ENCODE measurements at places on chromosomes 2 and 18.

DNA sequence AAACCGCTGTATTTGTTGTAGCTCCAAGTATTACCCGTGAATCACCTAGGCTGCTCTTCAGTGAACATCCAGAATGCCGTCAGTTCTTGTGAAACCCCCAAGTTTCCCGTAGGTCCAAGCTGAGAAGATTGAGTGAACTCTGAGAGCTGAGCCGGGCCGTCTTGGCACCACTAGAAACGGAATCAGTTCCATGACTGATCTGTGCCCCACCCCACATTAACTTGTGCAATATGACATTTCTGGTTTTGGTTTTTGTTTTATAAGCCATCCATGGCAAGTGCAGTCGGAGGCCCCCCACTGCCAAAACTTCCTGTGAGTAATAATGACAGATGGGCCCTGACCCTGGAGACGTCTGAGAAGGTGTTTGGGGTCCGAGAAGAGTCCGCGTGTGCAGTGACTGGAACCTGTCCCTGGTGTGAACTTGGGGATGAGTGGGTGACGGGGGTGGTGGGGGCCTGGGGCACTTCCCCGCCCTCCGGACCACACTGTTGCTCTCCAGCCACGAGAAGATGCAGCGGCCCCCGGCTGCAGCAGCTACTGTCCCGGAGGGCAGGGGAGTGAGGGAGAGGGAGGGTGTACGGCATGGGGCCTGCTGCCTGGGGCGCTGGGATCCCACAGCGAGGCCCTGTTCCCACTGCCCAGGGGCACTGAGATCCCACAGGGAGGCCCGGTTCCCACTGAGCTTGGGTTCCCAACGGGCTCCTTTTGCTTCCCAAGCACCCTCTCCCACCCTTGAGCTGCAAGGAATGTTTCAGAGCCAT is 26.5 kb downstream of the NFATC1 start:
- DNase-seq: no peak

- no peak for DNase-seq
These were observed 93.5 kb downstream of the LPIN1 start for GRCh38 chr2:11839916-11840315.

DNA sequence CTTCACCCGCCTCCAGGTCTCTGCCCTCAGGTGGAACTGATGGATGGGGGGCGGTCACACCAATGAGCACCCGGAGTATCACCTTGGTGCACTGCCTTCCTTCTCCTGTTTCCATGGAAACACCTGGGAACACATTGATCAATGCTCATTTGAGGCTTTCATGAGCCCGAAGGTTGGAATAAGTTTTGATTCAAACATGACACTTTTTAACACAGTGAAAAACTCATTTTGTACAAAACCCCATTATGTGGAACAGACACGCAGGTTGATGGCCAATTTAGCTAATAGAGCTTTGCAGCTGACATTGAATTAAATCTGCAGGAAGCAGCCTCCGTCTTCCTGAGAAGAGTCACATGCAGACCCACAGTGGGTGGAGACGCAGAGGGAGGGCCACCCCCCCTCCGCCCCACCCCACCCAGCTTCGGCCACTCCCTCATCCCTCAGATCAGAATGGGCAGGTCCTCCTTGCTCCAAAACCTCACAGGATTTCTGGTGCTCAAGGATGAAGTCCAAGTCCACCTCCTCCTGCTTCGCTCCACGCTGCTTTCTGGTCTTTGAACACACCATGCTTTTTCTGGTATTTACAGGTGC is 96.0 kb upstream of the MYCN start:
- no peak for DNase-seq

GRCh38 chr2:102852867-102853266 is 91.0 kb downstream of the TMEM182 start:
- DNase-seq: no peak

GRCh38 chr2:240506406-240507059 is 51.3 kb downstream of the ANKMY1 start:
- no peak for DNase-seq

GRCh38 chr2:112482309-112483041 is 519 bp downstream of the TTL start:
- peak; percentile 50 for DNase-seq

- no peak for DNase-seq
These were observed 893 bp downstream of the CAVIN2 start for GRCh38 chr2:191845876-191846514.

GRCh38 chr2:118845522-118846441 is 1.7 kb downstream of the EN1 start:
- no peak for DNase-seq

- no peak for DNase-seq
These were observed 14.8 kb downstream of the FBXO48 start for GRCh38 chr2:68452158-68452900.

GRCh38 chr2:154481336-154481735 is 217.2 kb upstream of the KCNJ3 start:
- no peak for DNase-seq

- DNase-seq: no peak
These were observed 22.7 kb upstream of the DSC1 start for GRCh38 chr18:31185186-31185950.

DNA sequence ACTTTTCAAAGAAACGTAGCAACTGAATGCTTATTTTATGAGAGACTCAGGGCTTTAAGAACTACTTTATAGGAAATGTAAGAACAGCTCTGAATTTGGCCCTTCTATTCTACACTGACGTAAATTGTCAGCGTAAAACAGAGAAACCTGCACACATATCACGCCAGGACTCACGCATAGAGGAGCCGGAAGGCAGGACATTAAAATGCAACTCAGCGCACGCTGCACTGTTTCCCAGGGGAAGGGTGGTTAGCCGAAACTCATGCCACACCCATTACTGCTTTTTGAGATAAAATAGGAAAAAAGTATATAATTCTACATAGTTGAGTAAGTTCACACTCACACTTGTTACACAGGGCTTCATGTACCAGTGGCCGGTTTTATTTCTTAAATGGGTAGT is 7.4 kb downstream of the TUBB6 start:
- no peak for DNase-seq

- peak; percentile 46 for DNase-seq
These were observed 261.8 kb upstream of the CHAC2 start for GRCh38 chr2:53505826-53506225.
